ENCODE measurements at places on chromosomes 1 and 21.

- DNase-seq, result no peak
Measured at GRCh38 chr1:147612366-147612765, 58.0 kb downstream of the ACP6 start.

DNA sequence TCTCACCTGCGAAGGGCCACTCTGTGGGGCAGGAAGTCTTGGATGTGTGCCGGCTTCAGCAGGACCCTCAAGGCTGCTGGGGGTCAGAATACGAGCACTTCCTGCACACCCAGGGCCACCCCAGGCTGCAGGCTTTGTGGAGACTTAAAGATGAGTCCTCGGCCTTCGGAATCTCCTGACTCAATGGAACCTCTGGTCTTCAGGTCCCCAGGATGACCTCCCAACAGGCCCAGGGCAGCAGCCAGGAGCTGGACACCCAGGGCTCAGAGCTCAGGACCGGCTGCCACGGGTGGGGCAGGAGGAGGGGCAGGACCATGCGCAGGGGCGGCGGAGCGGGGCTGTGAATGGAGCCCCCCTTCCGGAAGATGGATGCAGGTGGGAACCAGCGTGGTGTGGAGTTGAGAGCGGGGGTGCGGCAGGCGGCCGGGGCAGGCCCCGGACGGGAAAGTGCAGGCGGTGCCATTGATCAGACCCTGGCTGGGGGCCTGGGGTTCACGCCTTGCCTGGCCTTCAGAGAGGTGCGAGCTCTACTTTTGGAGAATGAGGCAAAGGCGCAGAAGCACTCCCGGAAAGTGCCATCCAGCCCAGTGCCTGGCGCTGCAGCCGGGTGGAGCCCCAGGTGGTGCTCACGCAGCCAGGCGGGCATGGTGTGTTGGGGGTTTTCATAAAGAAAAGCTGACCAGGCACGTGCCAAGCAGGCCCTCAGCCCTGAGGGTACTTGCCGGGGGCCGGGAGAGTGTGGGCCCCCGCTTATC lies 10.4 kb downstream of the COL18A1 start:
- DNase-seq, result no peak

- DNase-seq, result no peak
Measured at GRCh38 chr21:31185663-31186062, 147.4 kb upstream of the KRTAP19-8 start.

GRCh38 chr21:42073145-42074099 lies 2.3 kb downstream of the UMODL1 start:
- DNase-seq, result no peak

DNA sequence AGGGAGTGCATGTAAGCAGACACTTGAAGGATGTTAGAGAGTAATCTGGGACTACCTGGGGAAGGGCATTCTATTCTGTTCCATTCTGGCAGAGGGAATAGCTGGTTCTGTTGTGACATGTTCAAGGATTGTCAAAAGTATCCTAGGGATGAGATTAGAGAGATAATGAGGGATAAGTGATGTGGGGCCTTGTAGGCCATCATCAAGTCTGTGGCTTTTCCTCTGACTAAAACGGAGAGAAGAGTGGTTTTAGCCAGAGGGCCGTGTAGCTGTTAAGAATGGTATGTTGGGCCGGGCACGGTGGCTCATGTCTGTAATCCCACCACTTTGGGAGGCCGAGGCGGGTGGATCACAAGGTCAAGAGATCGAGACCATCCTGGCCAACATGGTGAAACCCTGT lies 23.6 kb downstream of the TGFB2 start:
- no peak for DNase-seq

Measured in mesenteric fat pad (tissue), 1 donor.